NB4 (cell line): ENCODE measurements at places on chromosomes 7 and 10.

GRCh38 chr7:133962646-133963045, 164.5 kb upstream of the LRGUK start:
- DNase-seq: no peak

DNA sequence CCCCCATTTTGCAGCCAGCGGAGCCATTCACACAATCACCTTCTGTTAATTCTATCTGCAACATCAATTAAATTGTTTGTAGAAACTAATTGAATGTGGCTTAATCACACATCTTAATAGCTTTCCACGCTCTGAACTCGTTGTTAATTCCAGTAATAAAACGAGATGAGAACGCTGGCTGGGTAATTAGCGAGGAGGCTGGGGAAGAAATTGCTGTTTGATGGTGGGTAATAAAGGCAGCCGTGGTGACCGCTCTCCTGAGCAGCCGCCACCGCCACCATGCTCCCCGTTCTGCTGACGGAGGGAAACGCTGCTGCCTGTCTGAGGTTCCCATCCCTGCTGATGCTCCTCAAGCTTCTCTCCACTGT, 36.3 kb downstream of the GBX1 start:
- no peak for DNase-seq

DNA sequence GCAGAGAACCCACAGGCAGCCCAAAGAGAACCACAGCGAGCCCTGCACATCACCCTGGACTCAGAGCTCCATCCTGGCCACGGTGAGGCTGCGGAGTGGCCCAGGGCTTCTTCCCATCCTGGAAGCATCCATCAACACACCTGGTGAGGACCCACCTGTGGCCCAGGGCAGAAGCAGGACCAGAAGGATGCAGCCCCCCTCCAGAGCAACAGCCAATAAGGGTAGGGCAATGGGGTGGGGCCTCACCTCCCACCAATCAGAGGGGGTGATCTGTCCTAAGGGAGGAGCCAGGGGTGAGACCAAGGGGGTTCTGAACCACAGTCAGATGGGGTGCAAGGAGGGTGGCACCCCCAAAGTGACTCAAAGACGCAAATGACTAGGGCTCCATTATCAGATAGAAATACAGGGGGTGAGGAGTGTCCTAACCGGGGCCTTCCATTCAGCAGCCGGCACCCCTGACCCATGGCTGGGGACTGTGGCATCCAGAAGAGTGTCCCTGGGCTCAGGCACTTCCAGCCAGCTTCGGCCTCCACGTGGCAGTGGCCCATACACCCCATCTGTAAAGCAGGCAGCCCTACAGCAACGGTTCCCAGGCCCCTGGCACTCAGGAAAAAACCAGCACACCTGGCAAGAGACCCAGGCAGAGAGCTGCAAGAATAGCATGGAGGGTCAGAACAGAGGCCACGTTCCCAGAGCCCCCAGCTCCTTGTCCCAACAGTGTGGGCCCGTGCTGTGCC, 36.9 kb downstream of the STK32C start:
- no peak for DNase-seq

- DNase-seq: peak; percentile 58
Measured at GRCh38 chr10:80504158-80504811, 33.4 kb upstream of the SH2D4B start.

DNA sequence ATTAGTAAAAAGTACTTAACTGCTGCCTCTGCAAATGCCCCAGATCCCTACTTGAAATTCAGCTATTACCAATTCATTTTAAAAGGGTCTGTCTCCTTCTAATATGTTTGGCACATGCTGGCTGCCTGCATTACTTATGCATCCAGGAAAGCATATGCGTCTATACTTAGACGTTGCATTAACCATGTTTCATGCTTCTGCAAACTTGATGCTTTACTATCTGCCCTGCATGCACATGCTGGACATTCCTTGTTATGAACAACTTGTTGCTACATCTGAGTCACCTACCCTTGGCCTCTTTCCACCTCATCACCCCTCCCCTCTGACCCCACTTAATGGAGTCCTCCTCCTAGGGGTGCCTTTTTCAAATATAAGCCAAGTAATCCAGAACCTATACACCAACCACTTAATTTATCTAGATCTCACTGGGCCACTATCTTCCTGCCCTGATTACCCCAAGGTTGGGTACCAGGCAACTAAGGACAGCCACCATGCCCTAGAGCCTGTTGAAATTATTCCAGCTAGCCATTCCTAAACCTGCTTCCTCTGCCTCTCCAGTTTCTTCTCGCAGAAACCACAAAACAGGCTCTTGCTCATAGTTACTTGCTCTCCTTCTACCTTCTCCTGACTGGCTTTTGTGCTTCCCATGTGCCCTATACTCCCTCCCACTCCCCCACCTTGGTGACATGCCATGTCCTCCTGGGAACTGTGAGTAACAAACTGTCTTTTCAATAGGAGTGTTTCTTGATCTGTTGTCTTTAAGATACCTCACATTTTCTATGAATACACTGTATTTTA, 1187.9 kb downstream of the REEP3 start:
- DNase-seq: no peak

GRCh38 chr10:92830478-92831389, 17.6 kb upstream of the EXOC6 start:
- peak; percentile 58 for DNase-seq
